NCI-H1417 treated with DMSO at 0.1 percent for 48 hours (cell line): ENCODE measurements at places on chromosomes 1 and 21.

DNA sequence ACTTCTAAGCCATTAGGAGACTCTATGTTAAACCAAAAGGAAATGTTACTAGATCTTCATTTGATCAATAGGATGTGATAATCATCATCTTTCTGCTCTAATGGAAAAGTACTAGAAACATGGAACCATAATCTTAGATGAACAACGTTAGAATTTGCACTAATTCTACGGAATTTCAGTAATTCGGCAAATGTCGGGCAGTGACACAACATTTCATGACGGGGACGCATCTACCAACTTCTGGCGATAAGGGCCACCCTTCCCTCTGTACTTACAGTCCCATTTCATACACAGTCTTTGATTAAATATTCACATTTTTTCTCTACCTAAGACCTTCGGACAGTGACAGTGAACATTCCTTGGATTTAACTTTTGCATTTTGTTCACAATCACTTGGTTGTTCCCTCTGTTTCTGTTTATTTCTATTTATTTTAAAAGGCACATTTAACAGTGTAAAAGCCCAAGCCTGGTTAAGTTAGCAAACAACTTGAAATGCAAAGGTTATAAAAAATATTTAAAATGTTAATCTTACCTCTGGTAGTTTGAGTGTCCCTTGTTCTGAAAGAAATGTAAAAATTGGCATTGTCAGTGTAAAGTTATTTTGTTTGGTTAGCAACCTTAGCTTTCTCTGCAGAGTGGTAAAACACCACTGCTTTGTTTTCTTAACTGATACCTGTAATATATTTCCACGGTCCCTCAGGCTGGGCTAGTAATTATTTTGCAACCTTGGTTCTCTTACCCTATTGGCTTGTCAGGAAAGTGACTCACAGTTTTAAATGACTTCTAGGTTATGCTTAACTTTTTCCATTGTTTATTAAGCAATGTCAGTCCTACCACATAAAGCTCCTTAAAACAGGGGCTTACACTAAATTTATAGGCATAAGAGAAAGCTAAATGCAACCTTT lies 276.9 kb downstream of the VAV3 start:
- DNase-seq: no peak

DNA sequence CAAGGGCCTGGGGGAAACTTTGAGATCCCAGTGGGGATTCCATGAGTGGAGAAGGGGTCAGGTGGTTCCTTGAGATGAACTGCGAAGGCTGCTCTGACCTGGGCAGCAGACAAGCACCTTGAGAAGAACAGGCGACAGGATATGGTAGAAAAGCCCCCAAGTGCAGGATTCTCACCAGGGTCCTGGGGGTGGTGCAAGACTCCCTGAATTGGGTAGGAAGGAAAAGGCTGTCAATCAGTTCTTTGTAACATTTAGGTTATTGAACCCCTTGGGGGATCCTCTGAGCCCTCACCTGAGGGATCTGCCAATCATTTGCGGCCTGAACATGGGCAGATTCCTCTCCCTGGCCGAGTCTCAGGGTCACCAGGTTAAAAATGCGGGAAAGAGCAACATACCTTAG lies 2.4 kb upstream of the PRAMEF12 start:
- no peak for DNase-seq

DNA sequence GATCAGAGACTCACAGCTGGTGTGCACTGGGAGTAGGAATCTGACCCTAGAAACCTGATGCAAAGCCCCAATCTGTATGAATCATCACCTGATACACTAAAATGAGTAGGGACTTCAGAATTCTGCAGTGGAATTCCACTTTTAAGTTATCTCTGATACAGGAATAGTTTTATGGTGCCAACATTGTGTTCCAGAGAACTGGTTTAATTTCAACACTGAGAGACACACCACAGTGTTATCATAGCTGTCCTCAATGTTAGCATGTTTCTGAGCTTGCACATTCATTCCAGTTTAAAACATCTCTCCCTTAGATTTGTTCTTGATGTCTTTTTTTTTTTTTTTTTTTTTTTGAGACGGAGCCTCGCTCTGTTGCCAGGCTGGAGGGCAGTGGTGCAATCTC lies 7.1 kb downstream of the UTS2 start:
- DNase-seq: no peak

GRCh38 chr1:204576422-204576821 lies 60.2 kb downstream of the MDM4 start:
- no peak for DNase-seq

GRCh38 chr1:221011145-221011544 lies 131.9 kb downstream of the HLX start:
- no peak for DNase-seq
